Vagina (tissue), 2 donors: ENCODE measurements at places on chromosomes 2 and 18. TPM values are rescaled to one million over a fixed set of nuclear protein-coding genes. Genes with fewer than 3 reads are reported as not detected.

Gene APCDD1
- total RNA-seq = 110 TPM

DNA sequence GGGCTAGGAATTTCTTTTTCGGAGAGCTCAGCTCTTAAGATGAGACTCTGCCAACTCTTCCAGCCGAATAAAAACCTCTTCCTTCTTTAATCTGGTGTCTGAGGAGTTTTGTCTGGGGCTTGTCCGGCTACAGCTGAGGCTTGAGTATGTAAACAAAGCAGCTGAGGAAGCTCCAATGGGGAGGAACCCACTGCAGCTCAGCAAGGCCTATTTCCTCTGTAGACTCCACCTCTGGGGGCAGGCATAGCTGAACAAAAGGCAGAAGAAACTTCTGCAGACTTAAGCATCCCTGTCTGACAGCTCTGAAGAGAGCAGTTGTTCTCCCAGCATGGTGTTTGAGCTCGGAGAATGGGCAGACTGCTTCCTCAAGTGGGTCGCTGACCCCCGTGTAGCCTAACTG, 838.7 kb downstream of the CCDC85A start:
- no peak for DNase-seq

Gene ALS2
- total RNA-seq = 9.3 TPM

DNA sequence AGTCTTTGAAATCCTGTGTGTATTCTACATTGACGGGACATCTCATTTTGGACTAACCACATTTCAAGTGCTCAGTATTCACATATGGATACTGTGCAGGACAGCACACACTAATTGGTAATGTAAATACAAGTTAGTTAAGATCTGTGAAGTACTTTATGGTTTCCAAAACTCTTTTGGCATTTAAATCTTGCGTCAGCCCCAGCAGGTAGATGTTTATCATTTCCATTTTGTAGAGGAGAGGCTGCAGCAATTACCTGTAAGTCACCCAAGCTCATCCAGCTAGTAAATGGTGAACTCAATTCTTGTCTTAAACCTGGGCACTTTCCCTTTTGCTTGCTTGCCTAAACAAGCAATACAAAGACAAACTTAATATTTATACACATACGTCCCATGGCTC, 1.6 kb upstream of the NAGK start:
- DNase-seq = no peak

- DNase-seq = no peak
These were observed 203.0 kb upstream of the PID1 start for GRCh38 chr2:229474125-229474524.

DNA sequence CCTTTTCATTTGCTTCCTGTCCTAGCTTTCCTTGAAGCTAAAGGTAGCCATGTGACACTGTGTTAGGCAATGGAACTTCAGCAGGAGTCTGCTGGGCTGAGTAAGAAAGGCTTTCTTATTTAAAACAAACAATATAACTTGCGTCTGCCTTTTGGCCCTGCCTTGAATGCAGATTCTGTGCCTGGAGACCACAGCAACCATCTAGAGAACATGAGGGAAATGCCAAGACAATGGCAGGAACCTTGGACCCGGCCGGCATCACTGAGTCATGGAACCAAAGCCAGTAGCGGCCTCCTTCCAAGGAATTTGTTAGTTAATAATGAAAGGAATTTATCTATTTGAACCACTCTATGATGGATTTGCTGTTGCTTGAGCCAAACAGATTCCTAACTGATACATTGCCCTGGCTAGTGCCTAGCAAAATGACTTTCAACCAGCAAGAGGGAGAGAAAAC, 207.5 kb upstream of the EPHA4 start:
- no peak for DNase-seq
